Activated T-helper 17 cell treated with anti-CD3 and anti-CD28 coated beads, Interleukin-2, amount 50 U/mL, for 72 hours (primary cell): ENCODE measurements at places on chromosomes 11 and 22. TPM values are rescaled to one million over a fixed set of nuclear protein-coding genes. Genes with fewer than 3 reads are reported as not detected.

The CSTPP1 gene
- 15.2 TPM for total RNA-seq

The IGSF22 gene
- total RNA-seq, result not detected

The OR56B1 gene
- total RNA-seq, result not detected

The OR5B21 gene
- total RNA-seq, result 2.9 TPM

The AHNAK gene
- total RNA-seq, result 155 TPM

DNA sequence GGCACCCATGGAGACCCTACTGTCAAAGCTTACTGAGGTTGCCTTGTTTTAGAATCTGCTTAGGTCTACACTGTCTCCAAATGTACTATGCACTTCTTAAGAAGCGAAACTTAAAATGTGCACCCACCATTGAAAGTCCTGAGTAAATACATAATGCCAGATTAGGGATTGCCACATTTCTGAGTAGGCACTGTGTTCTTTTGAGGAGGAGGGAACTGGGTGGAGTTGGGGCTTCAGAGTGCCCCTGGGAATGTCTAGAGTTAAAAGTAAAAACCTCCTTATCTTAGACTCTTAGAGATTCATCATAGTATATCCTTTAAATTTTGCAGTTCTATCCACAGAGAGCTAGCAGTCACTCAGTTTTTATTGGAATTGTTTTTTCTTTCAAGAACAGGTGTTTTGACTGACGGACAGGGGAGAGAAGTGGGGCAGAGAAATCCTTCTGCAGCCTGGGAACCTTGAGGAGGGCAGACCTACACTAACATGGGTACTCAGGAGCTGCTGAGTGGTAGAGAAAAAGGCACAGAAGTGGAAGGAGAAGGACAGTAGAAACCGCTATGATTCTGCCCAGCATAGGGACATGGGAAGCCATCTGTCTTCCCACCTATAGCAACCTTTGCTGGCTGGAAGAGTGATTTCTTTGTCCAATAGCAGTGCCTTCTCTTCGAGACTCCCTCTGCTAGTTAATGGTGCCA, 33.4 kb upstream of the MICAL2 start:
- ATAC-seq, result no peak

GRCh38 chr11:69131644-69132300, 24.0 kb upstream of the SMIM38 start:
- ATAC-seq, result no peak
